ENCODE measurements at places on chromosomes 1 and 21.
A peak's percentile ranks its signal among the peaks of the same experiment; 100 is the strongest.

DNA sequence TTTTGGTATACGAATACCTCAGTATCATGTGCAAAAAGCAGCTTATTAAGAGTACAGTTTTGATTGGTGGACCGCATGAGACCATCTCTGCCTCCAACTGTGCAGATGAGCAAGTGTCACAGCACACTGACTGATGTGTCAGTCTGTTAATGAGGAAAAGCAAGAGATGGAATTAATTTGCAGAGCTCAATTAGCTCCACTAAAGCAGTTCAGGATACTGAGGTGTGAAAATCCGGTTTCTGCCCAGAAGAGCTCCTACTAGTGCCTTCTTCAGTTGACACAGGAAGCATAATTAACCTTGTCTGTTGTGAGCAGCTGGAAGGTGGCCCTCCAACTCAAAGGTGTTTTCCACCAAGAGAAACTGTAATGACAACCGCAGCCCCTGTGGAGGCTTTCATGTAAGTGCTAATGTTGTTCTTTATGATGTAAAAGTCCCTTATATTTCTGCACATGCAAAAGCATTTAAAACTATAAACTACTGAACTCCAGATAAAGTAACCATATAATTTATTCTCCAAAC is 44.3 kb downstream of the PCNX2 start:
- no peak for DNase-seq

DNA sequence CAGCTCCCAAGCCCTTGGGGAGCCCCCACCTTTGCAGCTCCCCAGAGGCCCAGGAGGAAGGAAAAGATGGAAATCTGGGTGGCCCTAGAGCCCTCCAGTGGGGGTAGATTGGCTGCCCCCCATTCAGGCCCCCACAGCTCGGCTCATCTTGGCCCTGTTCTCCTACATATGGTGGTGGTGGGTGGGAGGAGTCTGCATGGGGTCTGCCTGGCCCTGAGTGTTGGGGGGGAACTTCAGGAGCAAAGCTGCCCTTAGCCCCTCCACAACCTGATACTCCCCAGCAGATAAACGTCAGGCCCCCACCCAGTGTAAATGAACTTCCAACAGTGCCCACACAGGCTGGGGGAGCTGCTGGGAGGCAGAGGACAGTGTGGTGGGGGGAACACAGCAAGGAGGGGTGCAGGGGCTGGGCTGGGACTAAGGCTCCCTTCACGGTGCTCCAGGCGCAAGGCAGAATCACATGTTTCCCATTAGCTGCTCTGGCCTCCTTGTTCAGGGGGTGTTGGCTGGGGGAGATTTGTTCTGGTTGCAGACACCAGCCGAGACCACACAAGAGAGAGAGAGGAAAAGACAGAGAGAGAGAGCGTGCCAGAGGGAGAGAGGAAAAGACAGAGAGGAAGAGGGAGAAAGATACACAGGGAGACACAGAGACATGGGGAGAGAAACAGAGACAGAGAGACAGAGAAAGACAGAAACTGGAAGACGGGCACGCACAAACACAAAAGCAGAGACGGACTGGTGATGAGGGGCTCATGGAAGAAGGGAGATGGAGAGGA is 42.6 kb downstream of the AHDC1 start:
- DNase-seq, result no peak

- DNase-seq, result peak; percentile 80
Measured at GRCh38 chr1:246492611-246493245, 14.4 kb downstream of the SMYD3 start.

DNA sequence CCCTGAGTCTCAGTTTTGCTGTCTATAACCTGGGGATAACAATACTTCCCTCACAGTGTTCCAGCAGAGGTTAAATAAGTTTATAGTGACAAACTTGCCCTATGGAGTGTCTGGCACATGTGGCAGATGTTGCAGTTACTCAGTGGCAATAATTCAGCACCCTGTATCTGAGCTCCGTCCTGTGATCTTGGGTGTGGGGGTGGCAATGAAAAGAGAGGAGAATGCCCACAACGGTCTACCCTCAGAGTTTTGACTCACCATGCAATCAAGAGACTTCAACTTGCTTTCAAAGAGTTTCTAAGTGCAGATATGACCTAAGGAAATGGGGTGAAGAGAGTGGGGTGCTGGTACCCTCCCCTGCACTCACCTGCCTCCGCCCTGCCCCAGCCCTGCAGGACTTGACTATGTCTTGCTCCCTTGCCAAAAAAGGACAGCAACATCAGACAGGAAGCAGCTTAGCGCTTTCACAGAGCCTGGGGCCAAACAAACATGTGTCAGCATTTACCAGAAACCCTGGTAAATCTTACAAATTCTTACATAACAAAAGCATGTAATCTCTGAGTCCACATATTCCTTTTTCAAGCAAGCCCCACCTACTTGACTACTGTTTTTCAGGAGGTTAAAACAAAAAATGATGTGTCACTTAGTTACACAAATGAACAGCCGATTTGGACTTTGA is 185.1 kb upstream of the CAMK1G start:
- peak; percentile 21 for DNase-seq

DNA sequence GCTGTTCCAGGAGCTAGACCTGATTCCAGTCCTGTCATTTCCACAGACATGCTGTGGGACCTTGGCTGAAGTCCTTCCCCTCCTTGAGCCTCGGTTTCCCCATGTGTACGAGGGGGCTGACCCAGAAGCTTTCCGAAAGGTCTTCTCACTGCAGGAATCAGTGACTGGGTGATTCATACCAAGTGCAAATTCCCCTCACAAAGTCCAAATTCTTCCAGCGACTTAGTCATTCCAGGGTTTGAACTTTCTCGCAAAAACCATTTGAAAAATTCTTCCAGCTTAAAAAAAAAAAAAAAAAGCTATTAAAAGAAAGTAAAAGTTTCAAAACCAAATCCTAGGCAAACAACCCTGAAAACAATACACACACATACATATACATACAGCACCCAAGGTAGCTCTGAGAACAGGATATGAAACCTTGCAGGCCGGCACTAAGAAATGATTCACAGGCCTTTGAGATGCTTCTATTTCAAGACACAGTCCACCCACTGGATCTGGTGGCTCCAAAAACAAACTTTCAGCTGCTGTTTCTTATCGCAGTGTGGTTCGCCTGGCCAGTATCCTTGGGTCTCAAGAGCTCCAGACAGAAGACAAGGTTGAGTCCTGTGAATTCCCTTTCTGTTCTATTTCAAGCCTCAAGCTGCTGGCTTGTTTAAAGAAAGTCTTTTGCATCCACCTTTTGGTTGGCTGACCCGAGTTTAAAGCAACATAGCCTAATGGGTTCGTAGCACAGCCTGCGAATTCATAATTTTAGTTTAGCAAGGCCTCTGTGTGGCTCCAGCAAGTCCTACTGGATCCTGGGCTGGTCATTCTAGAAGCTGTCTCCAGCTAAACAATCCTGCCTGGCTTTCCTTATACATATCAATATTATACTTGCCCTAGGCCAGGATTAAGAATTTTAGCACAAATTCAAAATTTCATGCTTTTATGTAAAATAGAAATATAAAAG is 18.0 kb upstream of the ID3 start:
- DNase-seq, result no peak
